ENCODE measurements at places on chromosomes 7 and 10.

- no peak for DNase-seq
These were observed 22.1 kb downstream of the CYP17A1 start for GRCh38 chr10:102814873-102815661.

DNA sequence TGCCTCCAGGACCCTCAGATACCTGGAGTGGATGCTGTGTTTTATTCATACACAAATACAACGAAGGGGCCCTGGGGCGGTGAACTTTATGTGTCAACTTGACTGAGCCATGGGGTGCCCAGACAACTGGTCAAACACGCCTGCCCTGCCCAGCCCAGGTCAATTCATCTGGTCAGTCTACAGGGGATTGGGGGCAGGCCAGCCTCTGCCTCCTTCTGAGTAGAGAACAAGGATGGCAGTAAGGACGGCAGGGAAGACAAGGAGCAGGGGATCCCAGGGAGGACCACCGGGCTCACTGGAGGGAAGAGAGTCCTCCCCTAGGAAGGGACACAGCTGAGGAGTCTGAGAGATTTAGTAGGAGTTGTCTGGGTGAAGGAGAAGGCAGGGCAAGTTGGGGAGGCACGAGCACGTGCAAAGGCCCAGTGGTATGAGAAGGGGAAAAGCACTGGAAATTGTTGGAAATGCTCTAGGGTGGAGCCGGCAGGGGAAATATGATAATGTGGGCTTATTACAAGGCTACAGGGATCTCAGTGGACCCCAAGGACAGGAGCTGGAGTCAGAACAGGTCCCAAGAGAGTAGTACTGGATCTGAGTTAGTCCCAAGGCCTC is 63.4 kb downstream of the MYL10 start:
- no peak for DNase-seq

GRCh38 chr7:95609277-95609971 is 13.1 kb upstream of the PDK4 start:
- no peak for DNase-seq

- no peak for DNase-seq
These were observed 222.3 kb upstream of the MKLN1 start for GRCh38 chr7:131105294-131105798.

- DNase-seq = no peak
These were observed 193.2 kb downstream of the TEX36 start for GRCh38 chr10:125489731-125490130.

GRCh38 chr10:71372882-71373495 is 23.7 kb upstream of the CDH23 start:
- DNase-seq = no peak
